ENCODE measurements at places on chromosomes 5 and 9.

- no peak for DNase-seq
Observed at GRCh38 chr5:56140073-56140472, 93.1 kb downstream of the ANKRD55 start.

GRCh38 chr9:127126971-127127370, 4.5 kb upstream of the ANGPTL2 start:
- DNase-seq: no peak

GRCh38 chr5:121424976-121425375, 426.7 kb upstream of the FTMT start:
- DNase-seq: no peak

DNA sequence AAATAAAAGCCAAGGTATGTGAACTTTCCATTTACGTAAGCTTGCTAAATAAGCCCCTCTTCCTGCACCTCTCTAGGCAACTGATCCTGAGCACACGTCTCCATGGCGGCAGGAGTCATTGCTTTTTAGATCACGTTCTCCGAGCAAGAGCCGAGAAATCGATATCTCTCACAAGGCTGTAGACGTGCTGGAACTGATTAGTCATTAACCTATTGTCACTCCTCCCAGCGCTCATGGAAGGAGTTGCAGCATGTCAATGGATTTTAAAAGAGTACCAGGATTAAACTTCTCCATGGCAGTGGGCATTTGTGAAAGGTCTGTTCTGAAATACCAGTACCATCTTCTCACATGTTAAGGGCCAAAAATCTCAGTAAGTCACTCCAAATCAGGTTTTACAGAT, 4.7 kb upstream of the ADCY2 start:
- DNase-seq: no peak

GRCh38 chr9:130189840-130190239, 17.6 kb downstream of the NCS1 start:
- no peak for DNase-seq

- DNase-seq: no peak
Observed at GRCh38 chr5:61519728-61520277, 187.7 kb downstream of the ZSWIM6 start.

GRCh38 chr5:59401637-59402036, 491.9 kb downstream of the PDE4D start:
- DNase-seq: no peak

- DNase-seq: no peak
Observed at GRCh38 chr9:91141407-91141965, 220.2 kb downstream of the AUH start.

DNA sequence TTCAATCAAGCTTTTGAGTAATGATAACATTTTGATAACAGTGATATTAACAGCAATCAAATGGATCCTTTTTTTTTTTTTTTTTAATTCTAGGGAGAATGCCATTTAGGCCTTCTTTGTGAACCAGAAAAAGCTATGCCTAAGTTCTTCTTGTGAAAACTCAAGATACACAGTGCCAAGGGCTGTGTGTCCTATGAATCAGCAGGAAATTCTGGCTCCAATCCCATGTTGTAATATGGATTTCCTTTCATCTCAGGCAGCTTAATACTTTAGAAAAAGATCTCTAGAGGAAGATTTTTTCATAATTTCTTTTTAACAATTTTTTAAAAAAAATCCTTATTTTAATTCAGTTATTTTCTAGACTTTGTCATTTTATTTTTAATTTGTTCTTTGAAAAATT, 96.1 kb downstream of the NUDT12 start:
- DNase-seq: no peak

DNA sequence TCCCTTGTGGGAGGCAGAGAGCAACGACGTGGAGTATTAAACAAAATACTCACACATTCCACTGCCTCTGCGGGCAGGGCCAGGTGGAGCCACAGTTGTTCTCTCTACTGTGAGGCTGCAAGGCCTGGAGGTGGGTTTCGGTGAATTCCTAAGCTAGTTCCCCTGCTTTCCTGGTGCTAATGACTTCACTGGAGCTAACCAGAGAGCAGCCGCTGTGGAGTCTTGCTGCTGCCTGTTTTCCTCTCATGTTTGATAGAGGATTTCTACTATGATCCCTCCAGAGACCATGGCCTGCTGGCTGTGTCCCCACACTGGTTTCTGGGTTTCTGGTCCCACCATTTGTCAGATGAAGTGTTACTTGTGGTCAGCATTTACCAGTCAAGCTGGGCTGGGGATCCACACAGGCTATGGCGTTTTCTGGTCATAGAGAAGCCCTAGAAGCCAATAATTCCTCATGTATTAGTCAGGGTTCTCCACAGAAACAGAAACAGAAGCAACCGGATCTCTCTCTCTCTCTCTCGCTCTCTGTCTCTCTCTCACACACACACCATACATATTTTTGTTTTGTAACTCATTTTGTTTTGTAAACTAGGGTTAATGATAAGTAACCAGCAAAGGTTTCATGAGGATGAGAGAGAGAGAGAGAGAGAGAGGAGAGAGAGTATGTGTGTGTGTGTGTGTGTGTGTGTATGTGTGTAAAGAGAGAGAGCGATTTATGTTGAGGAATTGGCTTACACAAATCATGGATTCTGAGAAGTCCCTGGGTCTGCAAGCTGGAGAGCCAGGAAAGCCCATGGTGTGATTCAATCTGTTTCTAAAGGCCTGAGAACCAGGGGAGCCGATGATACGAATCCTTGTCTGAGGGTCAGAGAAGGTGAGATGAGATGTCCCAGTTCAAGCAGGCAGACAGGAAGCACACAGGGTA, 403.0 kb downstream of the GADD45G start:
- no peak for DNase-seq

DNA sequence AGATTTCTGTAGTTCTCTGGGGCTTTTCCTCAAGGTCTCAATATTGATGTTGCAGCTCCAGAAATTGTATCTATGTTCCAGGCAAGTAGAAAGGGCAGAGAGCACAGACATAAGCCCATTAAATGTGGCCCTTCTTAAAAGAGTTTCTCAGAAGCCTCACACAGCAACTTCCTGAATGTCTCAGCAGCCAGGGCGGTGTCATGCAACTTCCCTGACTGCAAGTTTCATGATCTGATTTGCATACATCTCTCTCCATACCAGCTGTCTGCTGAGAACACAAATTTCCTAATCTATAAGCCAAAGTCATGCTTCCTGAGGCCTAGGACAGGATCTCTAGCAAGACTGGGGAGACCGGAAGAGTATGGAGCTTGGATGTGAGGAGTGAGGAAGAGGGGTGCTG, 13.0 kb downstream of the RGS7BP start:
- no peak for DNase-seq

- no peak for DNase-seq
Observed at GRCh38 chr9:134858051-134858841, 22.4 kb upstream of the FCN2 start.

DNA sequence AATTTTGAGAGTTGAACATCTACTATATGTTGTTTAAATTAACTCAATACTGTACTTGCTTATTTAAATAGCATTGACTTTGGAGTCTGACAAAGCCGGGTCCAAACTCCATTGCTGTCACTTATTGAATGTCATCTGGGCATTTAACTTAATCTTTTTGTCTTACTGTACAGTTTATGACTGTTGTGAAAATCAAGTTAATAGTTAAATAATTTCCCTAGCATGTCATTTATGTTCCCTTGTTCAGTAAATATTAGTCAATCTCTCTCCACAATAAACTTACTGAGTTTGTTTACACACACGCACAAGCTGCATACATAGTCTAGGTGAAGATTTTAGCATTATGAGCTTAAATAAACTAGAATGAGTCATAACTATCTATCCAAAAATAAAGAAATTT, 6.3 kb upstream of the UGCG start:
- no peak for DNase-seq

- peak; percentile 68 for DNase-seq
Observed at GRCh38 chr5:147188200-147189108, 46.4 kb upstream of the STK32A start.

DNA sequence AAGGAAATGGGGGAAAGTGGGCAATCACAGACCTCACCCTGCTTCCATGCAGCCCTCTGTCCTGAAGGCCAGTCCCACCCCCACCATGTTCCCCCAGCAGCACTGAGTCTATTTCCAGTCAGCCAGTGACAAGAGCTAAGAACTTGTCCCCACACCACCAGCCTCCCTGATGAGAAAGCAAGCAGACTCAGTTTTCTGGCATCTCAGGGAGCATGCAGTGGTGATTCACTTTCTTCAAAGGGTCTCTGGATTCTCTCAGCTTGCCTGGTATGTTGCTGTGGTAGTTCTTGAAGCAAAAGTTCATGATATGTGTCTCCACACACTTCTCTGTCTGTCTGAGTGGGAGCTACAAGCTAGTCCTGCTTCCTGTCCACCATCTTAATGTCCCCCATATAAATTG, 799.9 kb upstream of the TYRP1 start:
- DNase-seq: no peak

Measured in NCI-H1694 treated with DMSO at 0.1 percent for 48 hours (cell line).